ENCODE measurements at places on chromosomes 3 and 15.
A peak's percentile ranks its signal among the peaks of the same experiment; 100 is the strongest.

GRCh38 chr3:71112576-71112975 lies 471.0 kb downstream of the FOXP1 start:
- no peak for DNase-seq

GRCh38 chr3:4645468-4645867 lies 152.3 kb downstream of the ITPR1 start:
- DNase-seq, result no peak

GRCh38 chr3:146503461-146504202 lies 34.3 kb upstream of the PLSCR2 start:
- peak; percentile 91 for DNase-seq

DNA sequence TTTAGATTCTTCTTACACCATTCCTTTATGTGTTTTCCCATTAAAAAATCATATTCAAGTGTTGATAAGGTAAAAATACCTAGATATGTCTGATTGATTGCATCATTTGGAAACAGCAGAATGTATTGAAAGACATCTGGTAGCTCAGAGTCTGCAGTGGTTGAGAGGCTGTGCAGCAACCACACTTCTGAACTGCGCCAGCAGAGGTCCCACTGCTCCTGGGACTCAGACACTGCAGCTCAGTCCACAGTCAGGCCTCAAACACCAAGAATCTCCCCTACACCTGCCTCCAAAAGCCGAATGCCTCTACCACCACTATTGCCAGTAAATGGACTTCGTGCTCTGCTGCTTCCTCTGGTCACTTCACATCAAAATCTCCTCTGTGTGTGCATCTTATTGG lies 176.9 kb upstream of the LMCD1 start:
- peak; percentile 78 for DNase-seq

GRCh38 chr15:86620157-86620556 lies 540.5 kb downstream of the AGBL1 start:
- no peak for DNase-seq

DNA sequence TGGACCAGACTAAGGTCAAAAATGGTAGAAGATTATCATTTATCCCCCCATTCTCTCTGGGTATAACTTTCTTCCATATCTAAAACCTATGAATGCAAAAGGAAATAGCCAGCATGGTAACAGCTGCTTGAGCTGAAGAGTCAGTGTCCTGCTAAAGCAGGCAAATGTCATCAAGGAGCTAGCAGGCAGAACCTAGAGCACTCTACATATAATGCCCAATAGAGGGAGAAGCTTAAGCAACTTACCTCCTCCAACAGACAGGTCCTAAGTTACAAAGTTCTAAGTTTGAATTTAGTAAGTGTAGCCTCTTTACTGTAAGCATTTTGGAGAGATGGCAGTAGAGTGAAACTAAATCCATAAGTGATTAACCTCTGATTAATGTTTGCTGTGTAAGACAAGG lies 7.7 kb downstream of the RAF1 start:
- no peak for DNase-seq

Data from islet precursor cell (in vitro differentiated cells).